ENCODE measurements at places on chromosomes 2 and 18.

DNA sequence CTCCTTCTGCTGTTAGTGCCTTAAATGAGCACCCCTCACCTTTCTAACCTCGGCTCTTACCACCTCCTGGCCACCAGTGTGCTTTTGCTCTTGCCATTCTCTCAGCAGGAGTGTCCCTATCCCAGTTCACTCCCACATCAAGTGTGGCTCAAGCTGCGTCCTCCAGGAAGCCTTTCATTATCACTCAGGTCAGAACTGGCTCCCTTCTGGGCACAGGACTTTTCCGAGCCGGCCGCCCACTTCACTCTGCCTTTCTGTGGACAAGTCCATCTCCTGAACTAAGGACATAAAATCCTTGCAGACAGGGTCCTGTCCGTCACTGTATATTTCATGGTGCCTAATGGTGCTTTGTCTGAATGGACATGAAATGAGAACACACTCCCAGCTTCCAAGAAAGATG, 15.6 kb downstream of the TMEM127 start:
- DNase-seq = no peak

DNA sequence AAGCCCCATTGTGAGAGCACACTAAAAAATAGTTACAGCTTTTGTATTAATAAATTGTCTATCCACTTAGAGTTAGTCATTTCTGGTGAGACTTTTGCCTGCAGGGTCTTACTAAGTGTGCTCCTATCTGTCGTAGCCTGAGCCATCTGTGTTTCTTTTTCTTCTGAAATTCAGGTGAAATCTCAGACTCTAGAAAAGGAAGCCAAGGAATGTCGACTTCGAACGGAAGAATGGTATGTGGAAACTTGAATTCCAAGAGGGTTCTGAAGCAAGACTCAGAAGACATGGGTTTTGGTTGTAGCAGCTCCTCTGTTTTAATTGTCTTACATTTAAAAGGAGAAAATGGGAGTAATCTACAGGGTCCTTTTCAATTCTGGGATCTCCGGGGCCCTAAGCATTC, 70.0 kb upstream of the STON1 start:
- DNase-seq = no peak

DNA sequence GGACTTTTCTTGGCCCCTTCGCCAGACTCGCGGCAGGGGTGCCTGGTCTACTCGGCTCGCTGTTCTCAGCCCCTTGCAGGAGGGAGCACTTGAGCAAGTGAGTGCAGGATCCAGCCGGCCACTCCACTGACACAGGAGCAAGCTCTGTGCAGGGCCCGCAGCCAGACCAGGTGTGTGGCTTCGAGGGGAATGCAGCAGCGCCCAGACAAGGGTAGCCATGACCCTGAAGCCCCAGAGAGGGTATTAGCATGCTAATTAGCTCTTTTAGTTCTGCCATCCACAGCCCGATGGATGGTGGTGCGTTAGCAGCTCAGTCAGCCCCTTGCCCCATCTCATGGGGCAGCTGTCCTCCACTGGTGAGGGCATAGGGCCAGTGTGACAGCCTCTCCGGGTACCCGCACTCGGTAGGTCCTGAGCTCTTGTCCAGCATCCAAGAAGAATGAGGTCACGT, 103.2 kb upstream of the HS6ST1 start:
- no peak for DNase-seq

GRCh38 chr2:220550995-220551700, 923.7 kb downstream of the SLC4A3 start:
- no peak for DNase-seq

- no peak for DNase-seq
These were observed 124.1 kb upstream of the FIGN start for GRCh38 chr2:163859951-163860350.

- DNase-seq = no peak
These were observed 102.1 kb downstream of the SNTG2 start for GRCh38 chr2:1052771-1053191.

GRCh38 chr2:48545244-48545643, 15.3 kb downstream of the STON1 start:
- no peak for DNase-seq

DNA sequence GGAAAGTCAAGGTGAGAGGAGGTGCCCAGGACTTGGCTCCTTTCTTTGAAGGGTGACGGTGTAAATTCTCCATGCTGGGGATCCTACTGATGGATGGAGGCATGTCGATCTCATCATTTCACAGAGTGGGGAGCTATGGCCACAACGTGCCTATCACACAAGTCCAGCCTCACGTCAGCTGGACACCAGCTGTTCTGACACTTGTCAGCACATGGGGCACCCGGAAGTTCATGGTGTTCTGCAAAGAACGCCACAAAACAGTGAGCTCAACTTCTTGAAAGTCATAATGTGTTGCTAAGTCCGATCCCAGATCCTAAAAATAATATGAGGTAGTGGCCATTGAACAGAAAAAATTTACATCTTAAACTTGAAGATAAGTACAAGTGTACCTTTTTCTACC, 12.3 kb downstream of the PAX8 start:
- DNase-seq = no peak

DNA sequence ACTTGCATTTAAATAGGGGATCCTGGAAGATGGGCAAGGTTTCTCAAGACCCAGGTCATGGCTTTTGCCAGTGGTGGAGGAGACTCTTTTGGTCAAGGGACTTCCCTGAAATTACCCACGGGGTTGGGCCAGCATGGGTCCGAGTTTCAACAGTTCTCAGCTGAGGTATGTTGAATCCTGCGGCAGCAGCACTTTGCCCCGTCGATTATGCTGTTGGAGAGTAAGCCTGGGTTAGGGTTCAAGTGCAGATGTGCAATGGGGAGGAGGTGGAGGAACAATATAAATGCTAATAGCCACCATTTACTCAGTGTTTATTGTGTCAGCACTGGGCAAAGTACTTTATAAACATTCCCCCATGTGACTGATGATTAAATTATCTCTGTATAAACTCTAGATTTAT, 96.0 kb upstream of the GATA6 start:
- no peak for DNase-seq

DNA sequence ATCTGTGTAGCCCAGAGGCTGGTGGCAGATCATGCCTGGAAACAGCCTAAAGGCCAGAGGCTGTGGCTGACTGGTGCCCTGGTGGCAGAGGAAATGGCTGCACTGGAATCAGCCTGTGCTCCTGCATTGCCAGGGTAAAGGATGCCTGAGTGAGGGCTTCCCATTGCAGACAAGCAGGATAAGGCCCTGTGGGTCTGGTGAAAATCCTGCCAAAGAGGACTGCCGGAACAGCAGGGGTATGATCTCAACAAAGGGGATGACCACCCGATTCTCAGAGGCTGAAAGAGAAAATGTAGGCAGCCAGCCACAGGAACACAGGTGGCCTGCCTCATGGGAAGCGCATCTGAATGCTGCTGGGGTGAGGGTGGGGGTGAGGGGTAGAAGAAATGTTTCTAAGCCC, 48.2 kb downstream of the FBXO48 start:
- DNase-seq = no peak

DNA sequence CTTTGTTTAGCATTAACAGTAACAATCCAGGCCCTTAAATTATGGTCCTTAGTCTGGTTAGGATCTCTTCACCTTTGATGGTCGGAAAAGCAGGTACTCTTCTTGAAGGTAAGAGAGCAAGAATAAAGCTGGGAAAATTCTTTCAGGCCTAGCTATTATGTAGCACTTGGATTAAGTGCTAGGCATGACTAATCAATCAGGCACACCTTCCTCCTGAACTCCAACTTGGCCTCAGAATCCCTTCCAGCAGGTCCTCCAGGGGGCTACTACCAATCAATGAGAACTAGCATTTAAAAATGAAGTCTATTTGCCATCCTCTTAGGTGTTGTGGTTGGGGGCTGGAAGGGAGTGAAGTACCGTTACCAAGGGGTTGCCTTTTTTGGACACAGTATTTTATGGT, 3.7 kb downstream of the SMYD1 start:
- DNase-seq = no peak

- DNase-seq = peak; percentile 95
These were observed 7.4 kb upstream of the POLI start for GRCh38 chr18:54261894-54262293.

GRCh38 chr18:52963481-52963880, 623.5 kb downstream of the DCC start:
- no peak for DNase-seq

- DNase-seq = no peak
These were observed 459.3 kb upstream of the TRIB2 start for GRCh38 chr2:12257476-12257875.
